Fibroblast of upper back skin (primary cell): ENCODE measurements at places on chromosomes 16 and 17.

- DNase-seq: no peak
Observed at GRCh38 chr16:17306745-17307144, 164.0 kb downstream of the XYLT1 start.

DNA sequence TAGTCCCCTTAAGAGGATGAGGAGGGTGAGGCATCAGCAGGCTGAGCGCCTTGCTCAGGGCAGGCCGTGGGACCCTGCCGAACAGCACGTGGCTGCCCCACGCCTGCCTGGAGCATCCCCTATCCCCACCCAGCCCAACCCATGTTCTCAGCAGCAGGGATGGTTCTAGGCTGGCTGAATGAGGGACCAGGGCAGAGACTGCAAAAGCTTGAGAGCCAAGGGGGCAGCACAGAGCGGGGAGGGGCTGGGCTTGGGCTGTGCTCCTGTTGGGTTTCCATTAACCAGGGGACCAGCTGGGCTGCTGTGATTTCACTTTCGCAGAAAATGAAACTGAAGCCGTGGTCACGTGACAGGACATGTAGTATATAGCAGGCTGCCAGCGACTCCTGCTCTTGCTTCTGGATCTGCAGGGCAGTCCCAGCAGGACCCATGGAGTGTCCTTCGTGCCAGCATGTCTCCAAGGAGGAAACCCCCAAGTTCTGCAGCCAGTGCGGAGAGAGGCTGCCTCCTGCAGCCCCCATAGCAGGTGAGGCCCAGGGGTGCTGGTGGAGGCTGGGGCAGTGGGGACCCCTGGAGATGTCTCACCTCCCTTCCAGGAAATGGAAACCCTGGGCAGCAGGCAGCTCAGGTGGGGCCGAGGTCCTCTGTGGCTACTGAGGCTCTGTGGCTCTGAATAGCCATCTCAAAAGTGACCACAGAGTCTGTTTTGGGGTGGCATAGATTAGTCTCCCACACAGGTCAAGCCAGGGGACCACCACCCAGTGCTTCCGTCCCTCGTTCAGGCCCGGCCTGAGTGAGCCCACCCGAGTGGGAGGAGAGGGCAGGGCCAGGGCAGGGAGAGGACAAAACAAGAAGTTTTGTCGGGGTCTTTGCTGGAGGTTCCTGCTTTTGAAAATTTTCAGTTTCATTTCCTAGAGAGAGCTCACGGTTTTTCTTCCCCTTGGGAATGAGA lies 2.9 kb downstream of the RNF213 start:
- DNase-seq: peak; percentile 74

DNA sequence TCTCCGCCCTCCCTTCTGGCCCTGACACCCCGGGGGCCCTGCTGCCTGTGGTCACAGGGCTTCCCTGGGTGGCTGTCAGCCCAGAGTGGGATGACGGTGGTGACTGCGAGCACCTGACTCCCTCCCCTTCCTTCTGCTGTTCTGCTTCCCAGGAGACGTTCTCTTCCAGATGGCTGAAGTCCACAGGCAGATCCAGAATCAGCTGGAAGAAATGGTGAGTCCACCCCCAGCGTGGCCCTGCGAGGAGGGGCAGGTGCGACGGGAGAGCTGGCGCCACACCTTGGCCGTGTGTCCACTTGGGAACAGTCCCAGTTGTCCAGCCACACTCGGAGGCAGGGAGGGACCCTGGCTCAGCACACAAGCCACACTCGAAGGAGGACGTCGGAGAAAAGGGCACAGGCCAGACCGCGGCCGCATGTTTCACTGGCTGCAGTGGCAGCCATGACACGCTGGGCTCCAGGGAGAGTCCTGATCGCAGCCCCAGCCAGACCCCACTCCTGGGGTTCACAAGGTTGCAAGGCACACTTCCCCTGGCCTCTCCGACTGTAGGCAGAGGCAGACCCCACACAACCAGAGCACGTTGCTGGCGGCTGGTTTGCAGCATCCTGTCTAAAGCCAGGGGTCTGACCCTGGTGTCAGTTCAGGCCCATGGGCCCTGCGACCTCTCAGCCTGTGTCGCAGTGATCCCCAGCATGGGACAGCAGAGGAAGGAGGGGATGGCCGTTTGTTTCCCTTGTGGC lies 49.9 kb downstream of the BAIAP2 start:
- no peak for DNase-seq

GRCh38 chr17:75869282-75870141 lies 8.9 kb downstream of the TRIM47 start:
- peak; percentile 19 for DNase-seq

GRCh38 chr16:24883714-24884151 lies 38.0 kb downstream of the SLC5A11 start:
- no peak for DNase-seq

DNA sequence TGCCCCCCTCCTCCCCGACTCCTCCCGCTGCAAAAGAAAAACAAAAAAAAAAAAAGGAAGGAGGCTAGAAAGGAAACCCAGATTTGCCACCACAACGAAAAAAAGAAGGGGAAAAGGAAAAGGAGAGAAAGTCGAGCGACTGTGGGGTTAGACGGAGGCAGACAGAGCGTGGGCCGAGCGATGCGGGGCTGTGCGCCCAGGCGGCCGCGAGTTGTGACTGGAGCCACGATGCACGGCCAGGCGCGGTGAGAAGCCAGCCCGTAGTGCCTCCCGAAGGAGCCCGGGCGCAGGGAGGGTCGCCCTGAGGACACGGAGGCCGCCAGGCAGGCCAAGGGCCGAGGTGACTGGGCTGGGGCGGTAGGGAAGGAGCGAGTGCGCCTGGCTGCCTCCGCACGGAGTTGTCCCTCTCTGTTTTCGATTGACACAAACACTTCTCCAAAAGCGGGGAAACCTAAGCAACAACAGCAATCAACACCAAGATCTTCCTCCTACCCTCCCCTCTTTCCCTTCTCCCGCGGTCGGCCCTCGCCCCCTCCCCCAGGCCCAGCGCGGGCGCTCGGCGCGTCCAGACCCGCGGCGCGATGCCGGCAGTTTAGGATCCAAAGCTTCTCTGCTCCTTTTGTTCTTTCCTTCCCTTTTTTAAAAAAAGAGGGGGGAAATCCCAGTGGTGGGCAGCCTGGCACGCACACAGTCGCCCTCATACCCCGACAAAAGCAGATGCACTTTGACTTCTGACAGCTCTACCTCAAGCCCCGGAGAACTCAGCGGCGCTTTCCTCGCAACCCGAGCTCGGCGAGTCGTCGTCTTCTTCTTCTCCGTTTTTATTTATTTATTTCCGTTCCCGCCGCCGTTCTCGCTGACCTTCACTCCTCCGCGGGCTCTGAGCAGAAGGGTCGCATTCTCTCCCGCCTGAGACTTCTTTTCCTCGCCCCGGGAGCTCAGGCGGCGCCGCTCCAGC lies at the start of gene LHX1:
Gene LHX1 (plus strand): TSS at position 475 of the 958 bp plus-strand sequence. CDS start 723 bp downstream, outside the sequence.
- no peak for DNase-seq

DNA sequence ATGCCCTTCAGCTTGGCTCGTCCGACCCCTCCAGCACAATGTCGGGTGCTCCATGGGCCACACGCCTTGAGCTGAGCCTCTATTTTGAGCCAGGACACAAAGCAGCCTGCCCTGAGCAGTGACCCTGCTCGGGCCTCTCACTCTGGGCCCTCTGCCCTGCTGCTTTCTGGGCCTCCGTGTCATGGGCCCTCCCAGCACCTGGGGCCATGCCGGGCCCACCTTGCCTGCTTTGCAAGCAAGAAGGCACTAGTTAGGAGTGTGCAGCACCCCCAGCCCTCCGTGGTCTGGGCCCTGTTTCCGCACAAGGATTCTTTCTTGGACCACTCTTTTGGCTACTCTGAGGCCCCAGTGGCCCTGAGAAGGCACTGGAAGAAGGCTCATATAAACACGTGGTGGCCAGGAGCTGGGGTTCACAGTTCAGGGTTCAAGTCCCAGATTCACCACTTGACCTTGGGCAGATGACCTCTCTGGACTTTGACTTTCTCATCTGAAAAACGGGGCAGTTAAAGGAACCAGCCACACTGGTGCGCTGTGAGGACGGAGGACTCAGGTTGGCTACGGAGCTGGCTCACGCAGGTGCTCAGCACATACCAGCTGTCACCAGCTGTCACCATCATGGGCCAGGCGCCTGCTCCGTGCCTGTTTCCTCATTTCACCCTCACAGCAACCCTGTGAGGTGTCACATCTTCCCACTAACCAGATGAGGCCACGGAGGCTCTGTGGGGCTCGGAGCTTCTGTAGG lies 166.0 kb upstream of the GSE1 start:
- no peak for DNase-seq

DNA sequence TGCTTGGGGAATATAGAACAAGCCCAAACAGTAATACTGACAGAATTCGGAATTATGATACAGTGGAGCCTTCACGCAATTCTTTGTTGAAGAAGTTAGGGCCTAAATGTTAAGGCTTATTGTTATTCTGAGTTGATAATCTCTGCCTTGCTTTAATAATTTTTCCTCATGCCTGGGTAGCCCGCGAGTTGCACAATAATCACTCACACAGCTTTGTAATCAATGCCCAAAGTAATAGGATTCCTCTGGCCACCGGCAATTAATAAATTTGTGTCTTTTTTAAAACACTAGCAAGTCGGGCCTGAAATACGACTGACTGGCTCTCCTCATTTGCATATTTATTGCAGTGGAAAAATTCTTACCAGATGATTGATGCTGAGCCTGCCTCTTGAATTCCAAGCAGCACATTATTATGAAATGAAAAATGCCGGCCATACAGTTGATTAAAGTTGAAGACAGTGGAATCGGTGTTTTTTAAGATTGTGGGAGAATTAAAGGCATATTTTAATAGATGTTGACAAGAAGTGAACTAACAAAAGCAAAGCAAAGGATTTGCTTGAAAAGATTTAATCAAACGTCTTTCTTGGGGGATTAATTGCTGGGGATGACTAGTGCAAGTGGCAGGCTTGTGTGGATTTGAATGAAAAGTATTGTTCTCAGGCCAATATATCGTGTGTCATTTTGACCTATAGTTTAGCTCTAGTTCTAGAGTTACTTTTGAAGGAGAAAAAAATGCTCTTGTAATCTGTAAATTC lies 30.2 kb downstream of the AATF start:
- DNase-seq: peak; percentile 34

GRCh38 chr17:29572691-29573557 lies 4.4 kb downstream of the TP53I13 start:
- peak; percentile 51 for DNase-seq

GRCh38 chr17:31414550-31414918 lies 23.1 kb downstream of the RAB11FIP4 start:
- no peak for DNase-seq
